ENCODE measurements at places on chromosomes 3 and 15.

GRCh38 chr3:10574101-10574620, 68.8 kb upstream of the ATP2B2 start:
- DNase-seq, result no peak

GRCh38 chr3:11903047-11903446, 56.4 kb upstream of the TAMM41 start:
- DNase-seq, result no peak

GRCh38 chr3:157445857-157446256, 9.2 kb downstream of the PTX3 start:
- DNase-seq, result no peak

GRCh38 chr3:58175437-58176184, 35.2 kb downstream of the DNASE1L3 start:
- DNase-seq, result no peak

- DNase-seq, result no peak
Observed at GRCh38 chr3:127785711-127786265, 36.5 kb downstream of the MGLL start.

- no peak for DNase-seq
Observed at GRCh38 chr3:156461889-156462288, 93.0 kb downstream of the SSR3 start.

- DNase-seq, result no peak
Observed at GRCh38 chr3:32323604-32324003, 68.0 kb upstream of the CMTM7 start.

DNA sequence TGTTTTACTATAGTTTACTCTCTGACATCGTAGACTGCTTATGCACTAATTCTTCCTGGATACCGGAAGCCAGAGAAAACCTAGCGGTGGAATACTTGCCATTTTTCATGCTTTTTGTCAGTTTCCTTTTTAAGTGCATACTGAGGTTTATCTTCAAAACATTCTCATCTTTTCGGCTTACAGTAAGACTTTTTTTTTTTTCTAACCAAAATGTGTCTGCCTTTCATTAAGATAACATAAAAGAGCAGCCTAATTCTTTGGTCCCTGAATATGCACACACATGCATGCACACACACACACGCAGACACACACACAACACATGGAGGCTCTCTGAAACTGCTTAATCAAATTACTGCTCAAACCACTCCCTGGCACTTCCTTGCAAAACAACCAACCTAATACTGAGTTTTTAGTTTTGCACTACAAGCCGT, 1.3 kb downstream of the ZNF445 start:
- DNase-seq, result no peak

- DNase-seq, result no peak
Observed at GRCh38 chr3:120682095-120682681, at the start of gene HGD. HGD (minus strand) TSS chr3:120682239; CDS start chr3:120682111, 128 bp downstream.

- DNase-seq, result no peak
Observed at GRCh38 chr3:124035463-124036121, 43.7 kb upstream of the ROPN1 start.

DNA sequence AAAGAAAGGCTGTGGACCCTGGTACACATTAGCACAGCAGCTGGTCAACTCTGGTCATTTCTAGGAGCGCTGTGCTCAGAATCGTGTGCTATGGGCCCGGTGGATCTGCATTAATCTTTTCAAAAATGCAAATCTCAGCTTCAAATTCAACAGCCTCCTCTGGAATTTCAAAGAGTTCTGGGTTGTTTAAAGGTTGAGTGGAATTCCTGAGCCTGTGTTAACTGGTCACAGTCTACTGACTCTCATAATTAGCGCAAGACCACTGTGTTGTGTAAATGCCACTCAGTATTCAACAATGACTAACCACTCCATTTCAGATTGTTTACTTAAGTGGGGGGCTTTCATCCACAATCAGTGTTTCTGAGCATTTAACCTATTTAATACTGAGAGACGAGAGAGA, 2.7 kb upstream of the ARNT2 start:
- DNase-seq, result no peak

- no peak for DNase-seq
Observed at GRCh38 chr3:100868096-100868495, 125.1 kb downstream of the ABI3BP start.

GRCh38 chr15:63872759-63873510, 39.2 kb upstream of the HERC1 start:
- DNase-seq, result no peak

- no peak for DNase-seq
Observed at GRCh38 chr15:101189409-101190091, 62.3 kb downstream of the CHSY1 start.

- no peak for DNase-seq
Observed at GRCh38 chr15:62269504-62269903, 104.4 kb upstream of the C2CD4B start.

GRCh38 chr3:189157232-189158007, 14.4 kb upstream of the TPRG1 start:
- DNase-seq, result no peak

GRCh38 chr15:92807971-92808571, 92.1 kb upstream of the CHD2 start:
- no peak for DNase-seq

- no peak for DNase-seq
Observed at GRCh38 chr3:124600765-124601164, 129.5 kb upstream of the UMPS start.

All from activated T-helper 1 cell treated with anti-CD3 and anti-CD28 coated beads, Interleukin-12 subunit alpha, Interleukin-12 subunit beta, Interleukin-2, Interleukin-4 antibody, amounts not matched to agents 30 ng/mL and 10 ng/mL and 1 ng/mL, durations not matched to agents 14 hours and 24 hours and 36 hours (primary cell).